Right ventricle myocardium inferior (tissue), 1 donor: ENCODE measurements at places on chromosomes 6 and 20. TPM values are rescaled to one million over a fixed set of nuclear protein-coding genes. Genes with fewer than 3 reads are reported as not detected.

DNA sequence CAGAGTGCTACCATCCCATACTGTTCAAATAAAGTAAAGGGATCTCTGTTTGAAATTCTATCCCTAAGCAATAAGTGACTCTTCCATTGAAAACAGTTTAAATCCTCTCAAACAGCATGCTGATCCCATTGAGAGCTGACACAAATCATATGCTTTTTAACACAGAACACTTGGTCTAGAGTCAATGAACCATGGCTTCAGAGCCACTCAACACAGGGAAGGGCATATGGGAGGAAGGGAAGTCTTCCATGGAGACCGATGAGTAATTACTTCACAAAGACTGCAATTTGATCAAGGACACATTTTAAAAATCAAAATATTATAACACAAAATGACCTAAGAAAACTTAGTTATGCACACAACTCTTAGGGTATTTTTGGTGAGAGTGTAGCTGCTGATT is 1073.0 kb upstream of the MAP3K7 start:
- no peak for DNase-seq

GRCh38 chr6:38688579-38689087 is 14.3 kb downstream of the GLO1 start:
- DNase-seq: no peak

The CRISP2 gene
- total RNA-seq: not detected

DNA sequence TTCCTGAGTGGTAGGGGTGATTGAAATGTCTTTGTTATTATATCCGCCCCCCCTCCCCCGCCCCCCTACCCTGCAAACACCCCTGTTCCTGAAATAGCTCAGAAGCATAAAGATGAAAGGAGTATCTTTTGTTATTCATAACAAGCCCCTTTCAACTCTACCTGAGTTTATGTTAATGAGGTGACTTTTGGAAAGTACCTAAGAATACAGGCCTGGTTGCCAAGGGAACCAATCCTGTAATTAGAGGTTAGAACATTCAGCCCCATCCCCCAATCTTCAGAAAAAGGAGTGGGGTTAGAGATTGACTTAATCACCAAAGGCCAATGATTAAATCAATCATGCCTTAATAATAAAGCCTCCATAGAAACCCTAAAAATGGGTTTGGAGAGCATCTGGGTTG is 979.2 kb upstream of the GJE1 start:
- DNase-seq: no peak

The MAP3K7 gene
- 15.6 TPM for total RNA-seq

- DNase-seq: no peak
These were observed 54.2 kb downstream of the RALY start for GRCh38 chr20:34047917-34048316.

GRCh38 chr20:37378420-37378784 is 32.5 kb downstream of the SRC start:
- DNase-seq: no peak

The CTAGE9 gene
- not detected for total RNA-seq

The OPRM1 gene
- not detected for total RNA-seq

GRCh38 chr20:24937579-24937978 is 11.5 kb upstream of the CST7 start:
- no peak for DNase-seq

The EYA4 gene
- 19.5 TPM for total RNA-seq

The LINC00237 gene
- total RNA-seq: not detected

- DNase-seq: peak; percentile 7
These were observed 75.9 kb upstream of the MYL9 start for GRCh38 chr20:36465109-36466080.

DNA sequence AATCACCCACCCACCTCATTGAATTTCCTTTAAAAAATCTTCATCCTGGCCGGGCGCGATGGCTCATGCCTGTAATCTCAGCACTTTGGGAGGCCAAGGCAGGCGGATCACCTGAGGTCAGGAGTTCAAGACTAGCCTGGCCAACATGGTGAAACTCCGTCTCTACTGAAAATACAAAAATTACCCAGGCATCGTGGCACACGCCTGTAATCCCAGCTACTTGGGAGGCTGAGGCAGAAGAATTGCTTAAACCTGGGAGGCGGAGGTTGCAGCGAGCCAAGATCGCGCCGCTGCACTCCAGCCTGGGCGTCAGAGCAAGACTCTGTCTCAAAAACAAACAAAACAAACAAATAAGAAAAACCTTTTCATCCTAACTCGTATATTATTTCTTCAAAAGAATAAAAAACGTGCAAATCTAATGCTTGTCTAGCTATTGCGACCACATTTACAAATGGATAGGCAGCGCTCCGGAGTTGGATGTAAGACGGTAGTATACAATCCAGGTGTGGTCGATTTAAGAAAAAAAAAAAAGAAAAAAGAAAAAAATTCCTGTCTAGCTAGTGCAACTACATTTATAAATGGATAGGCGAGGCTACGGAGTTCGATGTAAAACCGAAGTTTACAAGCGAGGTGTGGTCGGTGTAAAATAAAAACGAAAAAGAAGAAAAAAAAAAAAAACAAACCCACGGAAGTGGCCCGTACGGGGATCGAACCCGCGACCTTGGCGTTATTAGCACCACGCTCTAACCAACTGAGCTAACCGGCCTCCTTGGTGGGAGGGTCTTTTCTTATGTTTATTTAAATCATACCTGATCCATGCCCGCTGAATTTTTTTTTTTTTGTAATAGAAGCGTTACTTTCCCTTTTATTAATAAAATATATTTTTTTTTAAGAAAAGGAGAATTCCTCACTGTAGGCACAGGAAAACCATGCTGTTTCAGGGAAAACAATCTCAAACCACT is 70.7 kb upstream of the PRSS16 start:
- DNase-seq: peak; percentile 70

DNA sequence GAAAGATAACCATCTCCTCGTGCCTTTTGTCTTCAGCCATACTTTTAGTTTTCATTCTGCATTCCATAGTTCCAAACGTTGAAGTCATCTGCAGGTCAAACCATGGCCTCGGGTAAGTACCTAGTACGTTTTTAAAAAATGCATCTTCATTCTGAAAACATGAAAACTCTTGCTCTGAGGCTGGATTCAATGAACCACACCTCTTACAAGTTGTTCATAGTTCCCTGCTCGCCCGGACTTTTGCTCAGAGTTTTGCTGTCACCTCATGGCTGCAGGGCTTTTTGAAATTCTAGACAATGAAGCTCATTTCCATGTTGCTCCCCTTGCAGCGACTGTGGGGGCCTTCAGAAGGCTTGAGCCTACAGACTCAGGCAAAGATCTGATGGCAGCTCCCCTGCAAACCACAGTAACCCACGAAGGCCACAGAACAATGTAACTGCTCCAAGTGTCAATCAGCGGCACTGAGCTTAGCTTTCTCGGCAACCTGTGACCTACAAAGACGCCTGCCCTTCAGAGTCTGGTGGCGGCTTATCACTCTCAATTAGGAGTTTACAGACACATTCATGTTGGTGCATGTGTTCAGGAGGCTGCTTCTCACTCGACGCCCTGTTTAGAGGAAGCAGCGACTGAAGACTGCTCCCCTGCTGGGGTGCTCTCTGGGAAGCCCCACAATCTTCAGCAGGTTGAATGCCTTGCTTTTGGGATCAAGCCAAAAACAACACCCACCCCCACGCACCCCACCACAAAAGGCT is 61.2 kb downstream of the FOXC1 start:
- no peak for DNase-seq

DNA sequence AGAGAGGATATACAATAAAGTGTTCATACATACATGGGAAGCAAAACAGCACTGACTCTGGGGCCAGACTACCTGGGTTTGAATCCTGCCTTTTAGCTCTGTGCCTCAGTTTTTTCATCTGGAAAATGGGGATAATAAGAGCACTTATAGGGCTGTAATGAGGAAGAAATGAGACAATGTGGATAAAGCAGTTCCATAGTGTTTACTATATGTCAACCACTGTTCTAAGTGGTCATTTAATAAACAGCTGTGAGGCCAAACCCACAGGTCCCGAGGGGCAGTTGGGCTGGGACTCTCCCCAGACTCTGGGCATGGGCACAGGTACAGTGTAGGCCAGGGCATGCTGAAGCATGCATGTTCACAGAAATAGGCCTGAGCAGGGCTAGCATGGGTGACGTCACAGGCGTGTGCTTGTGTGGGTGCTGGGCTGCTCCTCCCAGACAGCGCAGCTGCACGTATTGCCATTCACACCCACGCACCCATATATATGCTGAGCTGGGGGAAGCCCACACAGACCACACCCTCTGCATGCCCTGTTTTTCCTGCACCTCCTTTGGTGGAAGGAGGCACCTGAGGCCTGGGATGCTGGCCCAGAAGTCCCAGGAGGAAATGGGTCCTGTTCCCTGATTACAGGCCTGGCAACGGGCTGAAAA is 3.5 kb upstream of the PLCG1 start:
- DNase-seq: no peak

GRCh38 chr6:134002821-134003220 is 49.6 kb downstream of the SLC2A12 start:
- DNase-seq: no peak

DNA sequence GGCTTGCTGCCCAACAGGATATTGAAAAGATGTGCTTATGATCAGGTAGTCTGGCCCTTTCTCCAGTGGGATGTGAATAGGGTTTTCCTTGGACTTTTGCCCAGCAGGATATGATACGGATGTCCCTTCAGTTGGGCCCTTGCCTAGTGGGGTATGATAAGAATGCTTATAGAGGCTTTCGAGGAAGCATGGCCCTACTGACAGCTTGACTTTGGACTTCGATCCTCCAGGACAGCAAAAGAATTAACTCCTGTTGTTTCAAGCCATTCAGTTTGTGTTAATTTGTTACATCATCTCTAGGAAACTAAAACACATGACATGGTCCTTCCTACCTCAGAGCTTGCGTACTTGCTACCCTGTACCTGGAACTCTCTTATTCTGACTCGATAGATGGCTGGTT is 9.7 kb upstream of the ZNF334 start:
- no peak for DNase-seq

The GLP1R gene
- 6.8 TPM for total RNA-seq

- DNase-seq: no peak
These were observed 109.6 kb upstream of the HIVEP1 start for GRCh38 chr6:11902527-11902926.

The CD40 gene
- total RNA-seq: 8.0 TPM

The NKAPL gene
- total RNA-seq: 7.4 TPM

DNA sequence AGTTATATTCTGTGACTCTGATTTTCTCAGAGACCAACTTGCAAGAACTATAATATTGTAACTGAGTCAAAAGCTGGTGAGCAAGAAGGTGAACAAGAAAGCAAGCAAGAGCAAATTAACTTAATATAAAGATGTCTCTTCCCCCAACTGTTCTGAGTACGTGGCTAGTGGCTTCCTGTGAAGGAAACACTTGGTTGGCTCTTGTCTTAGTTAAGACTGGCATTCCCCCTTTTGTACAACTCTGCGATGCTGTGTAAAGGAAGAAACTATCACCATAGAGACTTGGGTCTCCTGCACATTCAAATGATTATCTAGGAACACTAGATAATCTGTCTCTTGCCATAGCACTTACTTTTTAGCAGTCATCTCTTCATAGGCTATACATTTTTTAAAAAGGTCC is 47.3 kb upstream of the TNFAIP3 start:
- DNase-seq: no peak

- DNase-seq: peak; percentile 84
These were observed 2.3 kb downstream of the ARID1B start for GRCh38 chr6:156779206-156780094.

DNA sequence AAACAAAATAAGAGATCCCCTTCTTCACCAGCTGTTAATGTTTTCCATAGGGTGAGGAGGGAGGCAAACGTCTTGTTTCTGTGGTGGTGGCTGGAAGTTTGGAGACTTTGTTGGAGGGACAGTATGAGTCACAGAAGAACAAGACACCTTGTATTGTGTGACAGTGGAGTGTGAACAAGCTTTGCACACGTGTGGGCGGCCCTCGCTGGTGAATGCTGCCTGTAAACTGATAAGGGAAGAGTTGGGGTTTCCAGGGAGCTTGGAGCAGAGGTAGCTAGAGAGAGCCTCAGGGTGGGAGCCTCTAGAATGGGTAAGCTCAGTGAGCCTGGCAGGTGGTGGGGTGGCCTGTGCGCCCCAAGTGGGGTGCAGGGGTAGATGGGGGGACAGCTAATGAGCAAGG is 78.3 kb downstream of the ZDHHC14 start:
- DNase-seq: no peak

DNA sequence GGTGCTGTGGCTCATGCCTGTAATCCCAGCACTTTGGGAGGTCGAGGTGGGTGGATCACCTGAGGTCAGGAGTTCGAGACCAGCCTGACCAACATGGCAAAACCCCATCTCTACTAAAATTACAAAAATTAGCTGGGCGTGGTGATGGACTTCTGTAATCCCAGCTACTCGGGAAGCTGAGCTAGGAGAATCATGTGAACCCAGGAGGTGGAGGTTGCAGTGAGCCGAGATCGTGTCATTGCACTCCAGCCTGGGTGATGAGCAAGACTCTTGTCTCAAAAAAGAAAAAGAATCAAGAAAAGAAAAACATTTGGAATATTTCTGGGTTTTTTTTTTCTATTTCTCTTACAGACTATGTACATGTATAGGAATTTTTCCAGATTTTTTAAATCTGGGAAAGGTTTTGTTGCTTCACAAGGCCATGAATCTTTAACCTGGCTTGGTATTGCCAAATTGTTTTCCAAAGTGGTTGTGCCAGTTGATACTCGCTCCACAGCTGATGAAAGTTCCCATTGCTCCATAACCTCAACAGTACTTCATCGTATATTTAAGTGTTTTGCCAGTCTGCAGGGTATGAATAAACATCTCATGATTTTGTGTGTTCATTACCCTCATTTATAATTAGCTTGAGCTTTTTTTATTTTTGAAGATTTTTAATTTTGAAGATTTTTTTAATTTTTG is 33.5 kb downstream of the RNF217 start:
- no peak for DNase-seq

DNA sequence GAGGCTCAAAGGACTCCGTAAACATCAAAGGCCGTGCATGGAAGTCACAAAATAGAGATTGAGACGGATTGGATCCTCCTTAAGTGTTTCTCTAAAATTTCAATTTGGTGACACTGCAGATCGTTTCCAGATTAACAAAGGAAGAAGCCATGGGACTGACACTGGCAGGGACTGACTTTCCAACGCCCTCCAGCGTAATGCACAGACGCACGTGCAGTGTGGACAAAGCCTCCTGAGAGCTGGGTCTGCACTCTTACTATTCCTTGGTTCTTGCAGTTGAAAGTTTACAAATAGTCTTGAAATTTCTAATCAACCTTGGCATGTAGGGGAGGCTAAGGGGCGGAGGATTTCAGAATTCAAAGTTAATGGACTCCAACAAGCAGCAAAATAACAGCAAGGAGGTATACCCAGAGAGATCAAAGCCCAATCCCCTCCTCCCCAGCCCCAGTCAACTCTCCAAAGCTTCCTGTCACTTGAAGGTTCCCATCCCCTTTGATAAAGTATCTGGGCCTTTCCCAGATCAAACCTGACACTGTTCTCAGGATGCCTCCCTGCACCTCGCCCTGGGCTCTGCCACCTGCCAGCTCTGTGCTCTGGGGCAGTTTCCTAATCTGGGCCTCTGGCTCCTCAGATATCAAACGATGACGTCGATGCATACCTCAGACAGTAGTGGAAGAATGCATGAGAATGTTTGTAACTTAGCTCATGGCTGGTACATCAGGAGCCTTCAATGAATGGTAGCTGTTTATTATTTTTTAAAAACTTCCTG is 106.5 kb upstream of the TRAF3IP2 start:
- no peak for DNase-seq

The RBPJL gene
- not detected for total RNA-seq

The DNAAF9 gene
- 22.1 TPM for total RNA-seq

- DNase-seq: no peak
These were observed 32.4 kb upstream of the RPP40 start for GRCh38 chr6:5036269-5036668.
